ENCODE measurements at places on chromosomes 3 and 15.

- DNase-seq, result no peak
Measured at GRCh38 chr3:50518436-50518835, 15.0 kb upstream of the CACNA2D2 start.

DNA sequence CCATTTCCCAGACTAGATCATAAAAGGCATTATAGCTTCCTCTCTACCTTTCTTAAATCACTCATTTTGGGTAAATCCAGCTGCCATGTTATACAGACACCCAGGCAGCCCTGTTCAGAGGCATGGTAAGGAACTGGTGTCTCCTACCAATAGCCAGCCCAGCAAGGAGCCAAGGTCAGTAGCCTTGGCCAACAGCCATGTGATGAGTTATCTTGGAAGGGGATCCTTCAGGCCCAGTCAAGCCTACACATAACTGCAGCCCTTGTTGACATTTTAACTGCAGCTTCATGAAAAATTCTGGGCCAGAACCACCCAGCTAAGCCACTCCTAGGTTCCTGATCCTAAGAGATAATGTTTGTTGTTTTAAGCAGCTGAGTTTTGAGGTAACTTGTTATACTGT, 29.0 kb upstream of the ZMAT3 start:
- no peak for DNase-seq

- no peak for DNase-seq
Measured at GRCh38 chr3:7266551-7266950, 405.6 kb downstream of the GRM7 start.

GRCh38 chr3:56251343-56251945, 216.8 kb downstream of the ERC2 start:
- peak; percentile 28 for DNase-seq

DNA sequence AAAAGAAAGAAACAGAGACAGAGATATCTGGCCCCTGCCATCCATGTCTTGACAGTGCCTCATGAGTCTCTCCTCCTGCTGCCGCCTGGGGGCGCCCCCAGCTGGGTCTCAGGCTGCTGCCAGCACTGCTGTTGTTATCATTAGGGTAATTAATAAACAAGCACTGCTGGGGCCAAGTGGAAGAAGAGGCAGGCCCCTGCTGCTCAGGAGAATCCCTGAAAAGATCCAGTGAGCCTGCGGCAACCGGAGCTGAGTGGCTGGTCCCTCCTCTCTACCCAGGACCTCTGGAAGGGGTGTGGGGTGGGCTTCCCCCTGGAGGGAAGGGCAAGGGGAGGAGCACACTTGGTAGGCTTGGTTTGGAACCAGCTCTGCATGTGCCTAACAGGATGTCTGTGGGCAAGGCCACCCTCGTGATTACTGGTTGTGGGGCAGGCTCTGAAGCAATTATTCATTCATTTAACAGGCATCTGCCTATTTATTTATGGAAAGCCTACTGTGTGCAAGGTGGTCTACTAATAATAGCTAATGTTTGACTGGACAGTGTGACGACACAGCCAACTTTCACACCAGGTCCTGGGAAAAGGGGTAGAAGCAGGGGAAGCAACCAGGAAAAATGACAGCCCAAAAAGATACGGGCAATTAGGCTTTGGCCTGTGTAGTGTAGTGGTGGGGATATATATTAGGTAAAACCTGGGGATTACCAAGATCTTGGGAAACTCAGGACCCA, 1.2 kb upstream of the TYRO3 start:
- peak; percentile 81 for DNase-seq

GRCh38 chr3:16940769-16941700, 56.3 kb downstream of the PLCL2 start:
- DNase-seq, result no peak

DNA sequence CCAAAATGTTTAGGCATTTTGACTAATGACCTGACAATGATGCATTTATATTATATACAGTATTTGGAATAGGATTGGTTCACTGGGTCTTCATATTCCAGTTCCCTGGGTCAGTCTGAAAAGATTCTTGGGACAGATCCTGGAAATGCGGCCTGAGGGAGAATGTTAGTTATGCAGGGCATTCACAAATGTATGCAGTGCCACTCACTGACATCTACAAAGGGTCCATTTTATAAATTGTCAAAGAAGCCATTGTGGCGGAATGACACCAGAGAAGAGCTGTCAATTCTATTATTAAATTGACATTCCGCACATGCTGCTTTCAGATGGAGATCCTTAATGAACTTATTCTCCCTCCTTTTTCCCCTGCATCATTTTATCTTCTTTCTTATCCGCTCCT, 176.6 kb downstream of the VGLL3 start:
- DNase-seq, result no peak

DNA sequence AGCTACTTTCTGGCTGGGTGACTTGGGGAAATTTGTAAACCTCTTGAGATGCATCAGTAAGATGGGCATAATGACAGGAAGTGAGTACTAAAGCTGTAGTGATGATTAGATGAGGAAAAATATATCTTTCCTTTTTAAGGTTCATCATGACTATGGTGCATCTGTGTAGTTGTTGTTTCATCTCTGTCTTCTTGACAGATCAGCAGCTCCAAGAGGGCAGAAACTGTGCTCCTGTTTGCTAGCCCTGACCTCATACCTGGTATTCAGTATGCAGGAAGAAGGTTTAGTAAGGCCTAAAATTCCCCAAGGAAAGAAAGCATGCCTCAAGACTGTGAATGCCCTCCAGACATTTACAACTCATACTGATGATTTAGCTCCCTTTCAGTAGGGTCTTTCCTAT, 82.5 kb upstream of the PSMD6 start:
- DNase-seq, result no peak

GRCh38 chr3:122357828-122358702, 25.0 kb downstream of the MIX23 start:
- no peak for DNase-seq

DNA sequence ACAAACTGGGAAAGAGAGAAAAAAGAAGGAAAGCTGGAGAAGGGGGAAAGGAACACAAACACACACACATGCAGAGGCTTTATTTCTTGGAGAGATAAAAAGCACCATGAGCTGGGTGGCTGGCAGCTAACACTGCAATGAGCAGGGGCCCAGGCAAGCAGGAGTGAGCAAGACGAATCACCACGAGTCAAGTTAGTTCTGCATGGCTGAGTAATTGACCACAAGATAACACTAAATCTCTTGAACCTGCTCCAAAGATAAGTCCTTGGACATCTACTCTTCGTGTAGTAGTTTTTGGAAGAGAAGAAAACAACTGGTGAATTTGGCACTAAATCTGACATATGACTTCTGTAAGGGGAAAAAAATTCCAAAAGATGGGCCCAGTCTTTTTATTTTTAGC, 100.9 kb downstream of the MYO5A start:
- DNase-seq, result peak; percentile 54

GRCh38 chr3:64915778-64916177, 228.0 kb upstream of the ADAMTS9 start:
- no peak for DNase-seq

DNA sequence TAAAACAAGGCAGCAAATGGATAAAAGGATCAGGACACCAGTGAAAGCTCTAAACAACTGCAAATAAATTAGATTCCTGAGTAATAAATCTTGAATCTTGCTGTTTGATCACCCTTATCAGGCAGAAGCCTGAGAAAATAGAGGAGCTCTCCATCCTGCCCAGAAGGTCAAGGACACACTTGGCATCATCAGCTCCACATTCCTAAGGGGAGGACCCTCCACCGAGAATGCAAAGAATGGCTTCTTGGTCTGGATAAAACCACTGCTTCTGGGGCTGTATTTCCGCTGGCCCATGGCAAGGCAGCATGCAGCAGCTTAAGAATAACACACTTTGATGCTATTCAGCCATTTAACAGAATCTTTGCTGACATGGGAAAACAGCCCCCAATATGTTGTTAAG, 108.9 kb upstream of the TSC22D2 start:
- DNase-seq, result no peak

DNA sequence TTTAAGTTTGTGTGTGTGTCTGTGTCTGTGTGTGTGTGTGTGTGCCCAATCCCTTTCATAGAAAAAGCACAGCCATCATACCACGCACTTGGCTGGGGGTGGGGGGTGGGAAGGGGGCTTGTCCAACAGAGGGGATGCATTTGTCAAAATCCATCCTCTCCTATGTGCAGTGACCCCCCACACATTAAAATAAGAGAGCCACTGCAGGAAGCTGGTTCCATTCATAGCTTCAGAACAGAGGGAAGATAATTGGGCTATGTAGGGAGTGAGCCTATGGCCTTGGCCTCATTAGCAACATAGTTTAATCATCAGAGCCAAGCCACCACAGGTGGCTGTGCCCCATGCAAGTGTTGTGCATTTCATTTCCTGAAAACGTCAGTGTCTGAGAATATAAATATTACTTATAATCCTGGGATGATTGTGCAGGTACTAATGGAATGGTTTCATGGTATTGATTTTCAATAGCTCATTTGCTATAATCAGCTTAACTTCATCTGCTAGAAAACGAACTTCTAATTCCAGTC, 330.8 kb downstream of the CNTN6 start:
- DNase-seq, result no peak

GRCh38 chr15:42194513-42194912, 13.6 kb downstream of the VPS39 start:
- peak; percentile 49 for DNase-seq

DNA sequence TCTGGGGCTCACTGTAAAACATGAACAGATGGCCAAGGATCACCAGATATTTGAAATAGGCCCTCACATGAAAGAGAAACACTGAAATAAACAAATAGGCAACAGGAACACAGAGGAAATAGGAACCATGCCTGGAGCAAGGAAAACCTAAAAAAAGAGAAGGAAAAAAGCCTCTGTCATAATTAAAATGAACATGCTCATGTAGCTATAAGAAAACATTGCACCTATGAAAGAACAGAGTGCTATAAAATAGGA, 102.4 kb downstream of the RAB11A start:
- DNase-seq, result no peak

DNA sequence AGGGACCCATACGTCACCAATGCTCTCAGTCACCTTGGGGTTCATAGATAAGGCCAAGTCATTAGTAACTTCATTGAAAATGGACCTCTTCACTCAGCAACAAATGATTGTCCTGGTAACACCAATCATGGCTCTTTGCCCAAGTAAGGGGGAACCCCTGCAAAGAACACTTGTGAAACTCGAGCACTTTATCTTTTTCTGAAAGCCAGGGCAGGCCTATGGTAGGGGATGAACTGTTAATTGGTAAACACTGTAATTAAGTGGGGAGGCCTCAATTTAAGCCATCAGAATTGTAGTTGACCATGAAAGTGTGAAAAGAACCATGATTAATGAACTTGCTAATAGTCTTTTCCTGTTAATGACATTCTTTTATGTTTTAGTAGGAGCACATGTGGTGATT, 73.3 kb downstream of the ABHD5 start:
- DNase-seq, result no peak

- DNase-seq, result peak; percentile 89
Measured at GRCh38 chr3:127574880-127575878, 15.4 kb downstream of the TPRA1 start.

DNA sequence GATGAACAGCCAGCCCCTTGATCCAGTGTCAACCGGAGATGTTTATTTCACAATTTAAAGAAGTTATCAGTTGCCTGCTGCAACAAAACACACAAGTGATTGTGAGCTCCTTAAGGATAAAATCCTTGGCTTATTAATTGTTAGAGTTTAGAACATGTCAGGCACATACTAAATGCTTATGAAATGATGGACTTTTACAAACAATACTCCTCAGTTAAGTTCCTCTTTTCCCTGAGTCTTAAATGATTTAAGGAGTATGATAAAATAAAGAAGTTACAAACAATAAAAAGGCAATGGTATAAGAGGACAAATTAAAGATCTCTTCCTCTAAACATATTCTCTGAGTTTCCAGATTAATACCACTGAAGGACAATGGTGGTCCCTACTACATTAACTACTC, 5.7 kb downstream of the GHSR start:
- DNase-seq, result no peak

DNA sequence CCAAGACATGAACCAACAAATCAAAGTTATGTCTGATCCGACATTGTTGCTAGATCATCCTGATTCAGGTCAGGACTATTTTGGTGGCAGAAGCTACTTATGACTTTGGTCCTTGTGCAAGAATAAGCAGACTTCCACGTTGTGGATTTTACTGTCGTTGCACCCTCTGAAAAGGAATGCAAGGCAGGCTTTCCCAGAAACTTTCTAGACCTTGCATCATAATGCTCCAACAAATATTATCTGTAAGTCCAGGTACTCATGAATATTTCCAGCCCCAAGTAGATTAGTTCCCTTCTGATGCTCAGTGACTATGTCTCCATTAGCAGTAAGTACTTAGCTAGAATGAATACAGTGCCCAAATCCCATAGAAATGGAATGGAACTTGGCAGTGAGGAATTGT, 203.3 kb upstream of the LRRFIP2 start:
- DNase-seq, result no peak

DNA sequence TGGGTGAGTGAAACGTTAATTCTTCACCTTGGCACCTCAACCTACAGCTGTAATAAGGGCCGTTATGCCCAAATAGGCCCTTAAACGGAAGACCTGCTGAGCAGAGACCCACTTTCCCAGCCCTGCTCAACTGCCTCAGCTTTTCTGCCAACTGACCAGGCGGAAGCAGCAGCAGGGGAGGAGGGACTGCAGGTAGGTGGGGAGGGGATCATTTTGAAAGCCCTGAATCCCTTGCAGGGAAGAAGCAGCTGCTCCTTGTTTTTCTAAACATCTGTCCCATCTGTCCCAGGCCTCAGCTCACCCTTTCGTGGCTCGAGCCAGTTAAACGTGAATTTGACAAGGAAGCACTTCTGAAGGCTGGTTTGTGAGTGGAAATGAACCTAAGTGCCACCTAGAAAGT, 978 bp upstream of the CMC1 start:
- DNase-seq, result no peak

DNA sequence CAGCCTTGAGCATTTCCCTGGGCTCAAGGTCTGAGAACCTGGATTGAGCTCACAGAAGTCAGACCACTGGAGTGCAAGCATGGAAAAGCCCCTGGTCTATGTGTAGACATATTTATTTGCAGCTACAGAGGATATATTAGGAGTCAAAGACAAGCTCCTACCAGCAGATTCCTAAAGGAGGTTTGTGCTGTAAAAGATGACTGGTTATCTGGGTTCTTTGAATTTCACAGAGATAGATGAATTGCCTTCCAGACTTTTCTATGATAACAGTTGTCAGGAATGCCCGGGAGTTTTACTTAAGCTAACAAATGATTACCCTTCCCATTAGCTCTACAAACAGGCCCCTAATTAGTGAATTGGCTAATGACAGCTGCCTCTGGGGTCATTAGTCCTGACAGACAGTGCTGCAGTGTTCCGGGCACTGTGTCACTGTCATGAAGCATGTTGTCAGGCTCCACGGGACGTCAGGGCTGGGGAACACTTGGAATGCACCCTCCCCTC, 48.8 kb upstream of the PLXNA1 start:
- DNase-seq, result no peak

DNA sequence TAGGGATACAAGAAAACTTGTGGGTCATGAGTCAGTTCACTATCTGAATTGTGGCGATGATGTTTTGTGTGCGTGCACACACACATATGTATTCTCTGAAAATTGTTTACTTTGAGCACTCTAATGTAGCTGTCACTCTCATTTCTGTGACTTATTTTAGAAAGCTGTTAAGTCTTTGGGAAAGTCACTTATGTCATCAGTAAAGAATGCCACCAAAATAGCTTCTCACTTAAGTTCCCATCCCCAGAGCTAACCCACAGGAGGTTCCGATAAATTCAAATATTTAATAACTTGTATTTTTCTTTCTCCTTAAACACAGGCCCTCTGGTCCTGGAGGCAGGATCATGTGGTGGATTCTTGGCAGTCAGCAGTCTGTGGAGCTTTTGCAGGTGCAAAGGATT, 138.3 kb downstream of the LRIG1 start:
- DNase-seq, result no peak
